Activated naive CD4-positive, alpha-beta T cell treated with anti-CD3 and anti-CD28 coated beads, Interleukin-2, amount 10 ng/mL, durations not matched to agents 5 hours and 36 hours (primary cell): ENCODE measurements at places on chromosomes 3 and 15. TPM values are rescaled to one million over a fixed set of nuclear protein-coding genes. Genes with fewer than 3 reads are reported as not detected.

DMXL2 gene
- 7.9 TPM for total RNA-seq

SI gene
- total RNA-seq: not detected

GABRR3 gene
- total RNA-seq: not detected

ADGRG7 gene
- total RNA-seq: not detected

CISH gene
- total RNA-seq: 389 TPM

GPR87 gene
- not detected for total RNA-seq

FBXL2 gene
- total RNA-seq: not detected

DISP2 gene
- 0.05 TPM for total RNA-seq

CLRN1 gene
- not detected for total RNA-seq

STXBP5L gene
- not detected for total RNA-seq

FEZF2 gene
- not detected for total RNA-seq

LRRC31 gene
- not detected for total RNA-seq

RBP2 gene
- not detected for total RNA-seq

DPH6 gene
- 11.8 TPM for total RNA-seq

STRA6 gene
- total RNA-seq: not detected

FOXB1 gene
- 0.75 TPM for total RNA-seq

CTNNB1 gene
- total RNA-seq: 138 TPM

CAMK2N2 gene
- total RNA-seq: not detected

DPP8 gene
- total RNA-seq: 37.2 TPM

DUOX2 gene
- not detected for total RNA-seq

ERICH6 gene
- total RNA-seq: 0.36 TPM

DYNC1LI1 gene
- total RNA-seq: 25.7 TPM

TMEM212 gene
- not detected for total RNA-seq

THRB gene
- total RNA-seq: not detected

ARPIN gene
- total RNA-seq: not detected

CORO2B gene
- not detected for total RNA-seq

EIF2A gene
- total RNA-seq: 106 TPM

SLC15A2 gene
- total RNA-seq: 4.0 TPM

GPR156 gene
- not detected for total RNA-seq

GOLGA8G gene
- total RNA-seq: not detected

ISLR2 gene
- total RNA-seq: not detected

HYPK gene
- 15.3 TPM for total RNA-seq

OR5K1 gene
- total RNA-seq: not detected

FAM3D gene
- total RNA-seq: not detected

UBAP1L gene
- 4.9 TPM for total RNA-seq

GOLGA8T gene
- total RNA-seq: 0.28 TPM

SCG3 gene
- not detected for total RNA-seq

C3orf22 gene
- not detected for total RNA-seq
